ENCODE measurements at places on chromosomes 16 and 17.

GRCh38 chr17:65371702-65372101, 189.7 kb downstream of the AXIN2 start:
- no peak for DNase-seq

DNA sequence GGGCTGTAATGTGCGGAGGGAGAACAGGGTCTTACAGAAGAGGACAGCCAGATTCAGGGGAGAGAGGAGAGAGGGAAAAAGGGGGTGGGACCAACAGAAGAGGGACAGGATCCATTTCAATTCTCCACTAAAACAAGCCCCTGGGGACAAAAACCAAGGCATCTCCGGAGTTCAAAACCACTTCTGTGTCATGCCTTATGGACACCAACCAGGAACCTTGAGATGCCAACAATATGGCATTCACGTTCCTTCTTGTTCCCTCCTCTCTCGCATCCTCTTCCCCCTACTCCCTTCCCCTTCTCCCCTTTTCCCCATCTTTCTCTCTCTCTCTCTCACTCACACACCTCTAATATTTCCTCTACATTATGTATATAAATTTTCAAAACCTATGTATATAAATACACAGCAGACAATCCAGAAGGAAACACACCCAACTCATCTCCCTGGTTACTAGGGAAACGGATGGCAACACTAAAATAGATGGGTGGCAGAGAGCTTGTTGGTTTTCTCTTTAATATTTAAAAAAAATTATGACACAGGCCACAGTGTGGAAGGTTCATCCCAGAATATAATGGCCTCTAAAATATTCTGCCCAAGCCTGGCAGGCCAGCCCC, 123.1 kb downstream of the SLC39A11 start:
- DNase-seq = no peak

- DNase-seq = peak; percentile 99
Observed at GRCh38 chr17:32444301-32445073, at the start of gene PSMD11. Gene PSMD11, plus strand, starts transcription at chr17:32444510. Its CDS starts 14 bp downstream, at chr17:32444524.

- no peak for DNase-seq
Observed at GRCh38 chr17:32567511-32567910, 80.7 kb downstream of the CDK5R1 start.

GRCh38 chr16:86151239-86151851, 252.4 kb downstream of the IRF8 start:
- DNase-seq = no peak

- DNase-seq = peak; percentile 97
Observed at GRCh38 chr17:42548070-42548837, 4.5 kb upstream of the HSD17B1 start.

- DNase-seq = peak; percentile 100
Observed at GRCh38 chr17:18158022-18158600, 25.5 kb upstream of the ALKBH5 start.

- DNase-seq = no peak
Observed at GRCh38 chr17:76630151-76630550, 13.4 kb downstream of the ST6GALNAC1 start.

GRCh38 chr17:21157586-21158370, 31.0 kb downstream of the DHRS7B start:
- no peak for DNase-seq

DNA sequence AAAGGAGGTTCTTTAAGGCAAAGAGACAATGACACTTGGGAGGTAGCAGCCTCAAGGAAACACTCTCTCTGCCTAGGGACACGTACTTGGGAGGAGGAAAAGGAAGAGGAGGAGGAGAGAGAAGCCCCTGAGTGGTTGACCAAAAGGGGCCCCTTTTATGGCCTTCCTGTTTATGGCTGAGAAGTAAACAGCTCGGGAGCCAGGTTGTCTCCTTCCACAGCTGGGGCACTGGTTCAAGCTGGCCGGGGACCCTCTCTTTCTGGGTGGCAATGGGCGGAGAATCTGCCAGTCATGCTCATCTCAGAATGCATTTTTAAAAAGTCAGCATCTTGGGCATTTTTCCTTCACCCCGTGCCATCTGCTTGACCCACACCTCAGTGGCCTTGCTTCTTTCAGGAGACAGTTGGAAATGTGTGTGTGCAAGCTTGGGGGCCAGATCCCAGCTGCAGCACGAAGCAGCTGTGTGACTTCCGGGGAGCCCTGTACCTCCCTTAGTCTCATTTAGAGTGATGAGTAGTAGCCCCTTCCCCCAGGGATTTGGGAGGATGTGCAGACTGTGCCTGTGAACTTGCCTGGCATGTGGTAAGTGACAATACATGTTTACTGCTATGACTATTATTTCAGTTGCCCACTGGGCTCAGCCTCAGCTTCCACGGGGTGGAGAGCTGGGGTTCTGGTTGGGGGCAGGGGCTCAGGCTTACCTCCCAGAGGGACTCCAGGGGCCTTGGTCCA, 33.8 kb upstream of the SALL1 start:
- DNase-seq = no peak

GRCh38 chr17:80307994-80308691, 47.5 kb downstream of the RNF213 start:
- no peak for DNase-seq

- DNase-seq = no peak
Observed at GRCh38 chr17:42362245-42362961, 25.8 kb downstream of the STAT3 start.

DNA sequence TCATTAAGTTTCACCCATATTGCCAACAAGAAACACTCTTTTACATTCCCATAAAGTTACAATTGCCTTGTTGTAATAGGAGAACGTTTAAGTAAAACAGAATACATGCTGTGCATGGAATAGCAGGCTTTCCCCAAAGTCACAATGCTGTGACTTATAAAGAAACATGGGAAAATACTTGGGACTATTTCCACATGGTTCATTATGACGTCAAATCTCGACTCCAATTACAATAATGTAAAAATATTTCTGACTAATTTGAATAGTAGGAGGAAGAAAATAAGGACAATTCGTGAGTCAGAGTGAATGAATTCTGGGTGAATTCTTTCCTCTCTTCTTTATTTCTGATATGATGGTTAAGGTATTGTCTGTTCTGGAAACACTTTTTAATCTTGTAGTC, 52.8 kb downstream of the CDH11 start:
- no peak for DNase-seq

GRCh38 chr17:39100530-39100929, 50.9 kb downstream of the PLXDC1 start:
- no peak for DNase-seq

DNA sequence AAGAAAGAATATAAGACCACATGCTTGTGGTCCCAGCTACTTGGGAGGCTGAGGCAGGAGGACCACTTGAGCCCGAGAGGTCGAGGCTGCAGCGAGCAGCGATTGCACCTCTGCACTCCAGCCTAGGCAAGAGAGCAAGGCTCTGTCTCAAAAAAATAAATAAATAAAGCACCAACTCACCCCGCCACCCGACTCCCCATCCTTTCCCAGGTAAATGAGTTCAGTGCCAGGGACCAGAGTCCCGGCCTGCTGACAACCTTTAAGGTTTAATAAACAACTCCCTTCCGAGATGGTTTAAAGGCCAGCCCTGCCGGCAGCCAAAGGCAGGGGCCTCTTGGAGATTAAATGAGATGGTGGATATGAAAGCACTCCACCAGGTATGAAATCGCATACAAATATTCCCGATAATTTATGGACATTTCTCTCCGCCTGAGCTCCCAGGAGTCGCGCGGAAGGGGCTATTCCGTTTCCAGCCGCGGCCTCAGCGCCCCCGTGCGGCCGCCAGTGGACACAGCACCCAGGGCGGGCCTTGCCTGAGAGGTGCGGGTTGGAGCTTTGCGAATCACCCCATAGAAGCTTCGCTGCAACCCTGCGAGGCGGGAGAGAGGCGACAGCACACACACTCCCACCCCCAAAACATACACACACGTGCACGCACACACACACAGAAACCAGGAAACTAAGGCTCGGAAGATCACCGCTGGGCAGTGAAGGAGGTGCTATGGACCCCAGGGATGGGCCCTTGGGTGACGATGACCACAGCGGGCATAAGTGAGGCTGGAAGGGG, 4.0 kb upstream of the RPL38 start:
- no peak for DNase-seq
